HFFc6 (cell line): ENCODE measurements at places on chromosomes 4 and X. TPM values are rescaled to one million over a fixed set of nuclear protein-coding genes. Genes with fewer than 3 reads are reported as not detected.

HSD17B13 gene
- total RNA-seq, result not detected in 3 replicates

SUPT20HL2 gene
- total RNA-seq, result 0.07 TPM in 1 of 3 replicates, not detected in the others

- peak; percentile 28 for DNase-seq
These were observed 132.3 kb downstream of the SOWAHB start for GRCh38 chr4:76765473-76766183.

DNA sequence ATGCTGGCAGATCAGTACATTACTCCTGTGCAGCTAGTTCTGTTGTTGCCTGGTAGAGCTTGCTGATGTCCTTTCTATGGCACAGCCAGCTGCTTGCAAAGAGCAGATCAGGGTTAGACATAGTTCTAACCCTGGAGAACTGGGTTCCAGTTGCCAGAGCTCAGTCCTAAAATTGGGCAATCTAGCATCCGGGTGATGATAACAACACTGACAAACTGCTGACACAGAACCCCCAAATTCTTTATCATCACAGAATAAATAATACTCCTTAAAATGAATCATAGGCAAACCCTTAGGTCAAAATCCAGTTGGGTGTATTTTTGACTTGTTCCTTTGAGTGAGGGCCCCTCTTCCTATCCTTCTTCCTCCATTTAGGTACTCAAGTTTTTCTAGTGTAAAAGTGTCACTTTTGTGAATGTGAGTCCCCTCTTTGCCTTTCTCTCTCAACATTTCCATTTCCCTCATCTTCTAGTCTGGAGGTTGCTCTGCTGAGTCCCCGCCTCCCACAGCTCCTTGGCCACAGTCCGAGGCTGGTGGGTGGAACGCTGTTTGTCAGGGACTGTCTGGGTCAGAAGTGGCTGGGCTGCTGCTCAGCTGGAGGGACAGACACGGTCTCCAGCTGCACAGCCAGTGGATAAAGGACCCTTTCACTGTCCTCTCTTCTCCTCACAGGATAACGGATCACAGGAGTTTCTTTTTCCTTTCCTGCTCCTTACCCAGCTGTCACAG lies 93.6 kb upstream of the RASGEF1B start:
- DNase-seq, result no peak

DNA sequence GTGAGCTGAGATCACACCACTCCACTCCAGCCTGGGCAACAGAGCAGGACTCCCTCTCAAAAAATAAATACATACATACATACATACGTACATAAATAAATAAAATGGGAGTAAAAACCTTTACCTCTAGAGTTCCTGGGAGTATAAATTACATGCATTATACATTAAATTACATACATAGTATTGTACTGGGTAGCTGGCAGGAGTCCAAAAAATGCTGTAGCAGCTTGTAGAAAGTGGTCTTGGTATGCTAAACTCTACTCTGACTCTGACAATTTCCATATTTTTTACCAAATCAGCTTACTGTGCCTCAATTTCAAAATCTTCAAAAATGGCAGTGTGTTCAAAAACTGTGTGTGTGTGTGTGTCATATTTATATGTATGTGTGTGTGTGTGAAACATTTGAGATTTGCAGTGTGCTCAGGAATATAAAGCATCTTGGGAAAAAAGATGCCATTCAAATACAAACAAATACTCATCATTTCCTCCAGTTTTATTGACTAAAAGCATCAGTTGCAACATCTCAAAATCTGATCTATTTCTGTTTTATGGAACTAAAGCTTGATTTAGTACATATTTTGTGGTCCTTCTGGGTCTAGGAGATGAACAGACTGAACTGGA lies 171.7 kb downstream of the SHROOM3 start:
- no peak for DNase-seq

HSFX1 gene
- 0.26 to 0.60 TPM (median 0.33 TPM) in 3 replicates for total RNA-seq

GRCh38 chr4:112748352-112748878 lies 111.5 kb downstream of the LARP7 start:
- DNase-seq, result no peak

DNA sequence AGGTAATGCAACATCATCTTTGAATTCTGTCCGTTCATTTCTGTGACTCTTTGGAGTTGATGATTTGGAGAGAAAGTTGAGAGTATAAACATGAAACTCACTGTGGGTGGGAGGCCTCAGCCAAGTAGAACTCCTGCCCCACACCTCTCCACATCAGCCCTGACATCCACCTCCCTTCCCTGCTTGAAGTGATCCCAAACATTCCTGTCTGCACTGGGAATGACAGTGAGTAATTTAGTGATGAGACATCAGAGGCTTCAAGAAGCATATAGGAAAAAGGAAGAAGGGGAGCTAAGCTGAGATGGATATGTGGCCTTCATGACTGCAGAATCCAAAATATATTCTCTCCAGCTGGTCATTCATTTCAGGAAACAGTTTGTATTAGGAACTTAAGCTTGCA lies 151.8 kb downstream of the SPATA18 start:
- no peak for DNase-seq
